ENCODE measurements at places on chromosomes 1 and 21.

GRCh38 chr21:41973861-41974751, 20.3 kb upstream of the C2CD2 start:
- no peaks in the 10 kb centered on the region for H3K36me3 ChIP-seq
- H3K27me3 ChIP-seq = no peaks in the 10 kb centered on the region
- peaks cover 11% of the 10 kb centered on the region for H3K4me1 ChIP-seq
- DNase-seq = peak; percentile 58

GRCh38 chr1:5988596-5989285, 3.5 kb downstream of the NPHP4 start:
- DNase-seq = peak; percentile 24
- no peaks in the 10 kb centered on the region for H3K27me3 ChIP-seq
- no peak overlapping the region for H3K4me3 ChIP-seq
- H3K27ac ChIP-seq = no peak overlapping the region

- peak within 1 kb of the TSS; percentile 83 for H3K4me3 ChIP-seq
- no peaks in the 10 kb centered on the region for H3K36me3 ChIP-seq
- peak; percentile 83 for DNase-seq
- H3K27me3 ChIP-seq = no peaks in the 10 kb centered on the region
Measured at GRCh38 chr1:171841050-171841910, at the start of gene DNM3. Gene DNM3, plus strand, starts transcription at chr1:171841498. Its CDS starts 159 bp downstream, at chr1:171841657.

- no peak for DNase-seq
- H3K36me3 ChIP-seq = no peaks in the 10 kb centered on the region
- H3K27ac ChIP-seq = no peak overlapping the region
- H3K4me3 ChIP-seq = peak overlapping the region; percentile 99
Measured at GRCh38 chr1:26922431-26922729, 837 bp downstream of the NUDC start.

DNA sequence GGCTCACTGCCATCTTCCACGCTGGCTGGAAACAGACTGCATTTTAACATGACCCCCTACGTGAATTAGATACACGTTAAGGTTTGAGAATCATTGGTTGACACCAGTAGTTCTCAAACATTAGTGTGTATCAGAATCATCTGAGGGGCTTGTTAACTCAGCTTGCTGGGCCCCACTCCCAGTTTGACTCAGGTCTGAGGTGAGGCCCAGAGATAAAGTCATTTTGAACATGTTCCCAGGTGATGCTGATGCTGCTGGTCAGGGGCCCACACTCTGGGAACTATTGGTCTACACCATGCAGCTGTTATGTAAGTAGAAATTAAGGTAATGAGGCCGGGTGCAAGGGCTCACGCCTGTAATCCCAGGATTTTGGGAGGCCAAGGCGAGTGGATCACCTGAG, 1.3 kb downstream of the LSM10 start:
- peaks cover 27% of the 10 kb centered on the region for H3K36me3 ChIP-seq
- H3K4me1 ChIP-seq = peaks cover 16% of the 10 kb centered on the region
- H3K4me3 ChIP-seq = peak overlapping the region; percentile 90
- H3K27ac ChIP-seq = no peak overlapping the region

- H3K27me3 ChIP-seq = no peaks in the 10 kb centered on the region
- H3K27ac ChIP-seq = peak overlapping the region; percentile 97
- peak; percentile 43 for DNase-seq
- H3K4me1 ChIP-seq = peaks cover 61% of the 10 kb centered on the region
Measured at GRCh38 chr1:156101880-156102279, 12.6 kb upstream of the LMNA start.
